ENCODE measurements at places on chromosomes 3 and 15.

GRCh38 chr3:62835554-62836236 is 39.5 kb downstream of the CADPS start:
- no peak for DNase-seq

DNA sequence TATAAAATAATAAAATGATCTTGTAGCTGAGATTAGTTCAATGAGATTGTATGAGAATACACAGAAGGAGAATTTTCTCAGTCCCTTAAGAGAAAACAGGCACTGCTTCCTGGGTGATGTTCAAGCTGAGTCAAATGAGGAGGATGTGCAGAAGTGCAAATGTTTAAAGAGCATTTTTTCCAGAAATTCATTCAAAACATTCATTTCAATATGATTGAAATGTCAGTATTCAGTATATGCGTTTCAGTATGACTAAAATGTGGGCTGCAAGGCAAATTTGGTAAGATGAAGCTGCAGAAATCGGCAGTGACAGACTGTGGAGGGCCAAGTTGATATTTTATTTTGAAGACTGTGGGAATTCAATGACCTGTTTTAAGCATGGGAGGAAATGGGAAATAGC is 19.3 kb upstream of the PYDC2 start:
- no peak for DNase-seq

- DNase-seq: no peak
Measured at GRCh38 chr3:152302521-152303021, 33.8 kb downstream of the MBNL1 start.

DNA sequence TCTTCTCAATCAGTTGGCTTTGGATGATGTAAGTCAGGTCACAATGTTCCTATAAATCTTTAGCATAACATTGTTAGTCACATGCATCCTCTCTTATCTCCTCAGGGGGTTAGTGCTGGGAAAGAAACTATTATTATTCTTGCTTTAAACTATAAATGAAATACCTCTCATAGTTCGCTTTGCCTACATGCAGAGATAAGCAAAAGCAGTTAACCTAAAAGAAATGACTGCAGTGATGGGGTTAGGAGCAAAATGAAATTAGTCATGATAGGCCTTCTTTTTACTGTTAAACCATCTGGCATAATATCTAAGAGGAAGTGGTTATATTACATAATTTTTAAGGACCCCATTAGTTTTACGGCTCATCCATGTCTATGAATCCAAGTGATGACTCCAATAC is 91.7 kb upstream of the IGSF10 start:
- no peak for DNase-seq

GRCh38 chr3:186502138-186502948 is 41.8 kb downstream of the CRYGS start:
- no peak for DNase-seq

- DNase-seq: no peak
Measured at GRCh38 chr3:167941234-167941995, 154.3 kb downstream of the GOLIM4 start.

DNA sequence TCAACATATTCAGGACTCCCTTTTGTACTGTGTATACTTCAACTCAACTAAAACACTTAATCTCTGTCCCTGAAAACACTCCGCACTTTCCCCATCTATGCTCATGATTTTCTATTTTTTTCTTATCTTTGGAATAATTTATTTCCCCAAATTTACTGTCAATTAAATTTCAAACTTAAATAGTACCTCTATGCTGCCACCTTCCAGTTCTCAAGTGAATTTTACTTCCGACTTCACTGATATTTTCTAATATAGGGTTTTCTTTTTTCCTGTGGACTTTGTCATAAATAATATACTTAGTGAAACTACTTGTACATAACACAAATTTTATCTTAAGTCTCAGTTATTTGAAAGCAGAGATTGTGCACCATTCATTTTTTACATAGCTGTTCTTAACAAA is 1303.3 kb downstream of the OTOL1 start:
- DNase-seq: no peak

GRCh38 chr3:97885931-97886824 is 64.4 kb downstream of the CRYBG3 start:
- no peak for DNase-seq

- no peak for DNase-seq
Measured at GRCh38 chr15:37789881-37790280, 144.6 kb upstream of the TMCO5A start.

DNA sequence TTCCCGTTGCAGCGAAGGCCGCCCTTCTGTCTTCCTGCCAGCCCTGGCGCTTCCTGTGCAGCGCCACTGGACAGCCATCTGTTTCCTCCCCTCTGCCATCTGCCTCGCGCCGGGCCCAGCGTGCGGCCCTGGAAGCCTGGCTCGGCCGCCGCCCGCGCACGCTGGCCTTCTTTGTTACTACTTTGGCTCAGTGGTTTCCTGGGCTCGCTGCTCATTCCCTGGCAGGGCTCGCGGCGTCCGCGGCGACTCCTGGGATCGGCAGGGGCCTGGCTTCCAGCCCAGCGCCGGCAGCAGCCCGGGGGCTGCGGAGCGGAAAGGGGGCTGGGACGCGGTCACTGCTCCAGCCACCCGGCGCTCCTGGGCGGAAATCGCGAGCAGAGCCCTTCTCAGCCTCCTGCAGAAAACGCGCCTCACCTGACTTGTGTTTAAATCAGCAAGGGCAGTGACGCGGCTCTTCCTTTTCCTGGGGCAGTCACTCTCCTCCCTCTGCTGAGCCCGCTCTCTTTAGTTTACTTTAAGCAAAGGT is 10.0 kb downstream of the CMTM7 start:
- peak; percentile 47 for DNase-seq

DNA sequence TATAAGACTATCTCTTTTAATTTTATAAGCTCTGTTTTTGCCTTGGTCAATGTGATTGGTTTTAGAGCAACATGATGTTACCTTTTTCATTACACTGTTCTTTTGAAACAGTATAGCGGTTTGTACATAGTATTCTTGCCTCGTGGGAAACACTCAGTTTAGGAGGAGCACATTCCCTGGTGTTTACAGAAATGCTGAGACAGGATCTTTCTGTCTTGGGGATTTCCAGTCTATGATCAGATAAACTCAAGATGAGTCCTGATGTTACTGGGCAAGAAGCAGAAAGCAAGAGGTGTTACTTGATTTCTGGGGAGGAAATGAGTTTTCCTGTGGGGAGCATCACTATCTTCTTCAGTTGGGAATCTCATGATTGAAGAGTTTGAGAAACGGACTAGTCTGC is 2.5 kb downstream of the TMEM266 start:
- DNase-seq: no peak

DNA sequence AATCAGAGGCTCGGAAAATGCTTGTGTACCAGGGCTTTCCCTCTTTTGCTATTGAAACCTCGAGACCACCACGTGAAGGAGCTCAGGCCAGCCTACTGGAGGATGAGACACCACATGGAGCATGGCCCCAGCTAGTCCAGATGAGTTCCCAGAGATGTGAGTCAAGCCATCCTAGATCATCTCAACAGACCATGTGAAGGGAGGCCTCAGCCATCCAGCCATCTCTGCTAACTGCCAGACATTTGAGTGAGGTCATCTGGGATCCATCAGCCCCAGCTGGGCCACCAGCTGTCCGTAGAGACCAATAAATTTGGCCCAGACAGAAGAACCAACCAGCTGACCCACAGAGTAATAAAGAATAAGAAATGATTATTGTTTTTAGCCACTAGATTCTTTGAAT is 62.8 kb upstream of the PROK2 start:
- DNase-seq: no peak

DNA sequence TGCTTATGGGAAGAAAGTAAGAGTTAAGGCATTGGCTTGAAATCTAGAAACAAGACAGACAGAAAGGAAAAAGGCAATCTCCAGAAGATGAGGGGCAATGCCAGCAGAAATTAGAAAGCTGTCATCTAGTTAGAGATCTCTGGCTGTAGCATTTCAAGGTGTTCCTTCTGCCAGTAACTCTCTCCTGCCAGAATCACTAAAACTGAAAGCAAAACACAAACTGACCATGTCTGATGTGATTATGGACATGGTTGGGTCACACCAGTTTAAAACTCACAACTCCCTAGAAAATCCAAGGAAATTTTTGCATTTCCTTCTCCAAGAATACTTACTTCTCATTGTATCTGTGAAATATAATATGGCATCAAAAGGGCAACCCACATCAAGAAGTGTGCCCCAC is 82.9 kb downstream of the LDHAL6B start:
- DNase-seq: no peak

GRCh38 chr3:195182470-195182795 is 88.5 kb downstream of the XXYLT1 start:
- DNase-seq: no peak

- no peak for DNase-seq
Measured at GRCh38 chr3:138914870-138915502, 32.0 kb downstream of the FOXL2 start.

DNA sequence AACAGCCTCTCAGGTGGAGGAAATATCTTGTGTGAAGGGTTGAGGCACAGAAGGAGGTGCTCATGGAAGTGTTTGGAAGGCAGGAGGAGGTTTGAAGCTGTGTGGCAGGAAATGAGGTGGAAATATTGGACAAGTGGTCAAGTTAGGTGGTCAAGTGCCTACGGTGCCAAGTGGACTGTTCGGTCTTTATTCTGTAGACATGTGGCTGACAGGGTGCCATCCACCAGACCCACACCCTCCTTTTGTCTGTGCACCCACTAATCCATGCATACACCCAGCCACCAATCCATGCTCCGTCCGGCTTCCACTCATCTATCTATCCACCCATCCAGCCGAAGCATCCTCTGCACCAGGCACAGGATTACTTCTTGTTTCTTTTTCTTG is 2.2 kb downstream of the SLC6A20 start:
- no peak for DNase-seq

GRCh38 chr15:40891810-40892446 is 2.3 kb upstream of the VPS18 start:
- DNase-seq: no peak

GRCh38 chr15:26632500-26632899 is 140.4 kb downstream of the GABRB3 start:
- DNase-seq: no peak

DNA sequence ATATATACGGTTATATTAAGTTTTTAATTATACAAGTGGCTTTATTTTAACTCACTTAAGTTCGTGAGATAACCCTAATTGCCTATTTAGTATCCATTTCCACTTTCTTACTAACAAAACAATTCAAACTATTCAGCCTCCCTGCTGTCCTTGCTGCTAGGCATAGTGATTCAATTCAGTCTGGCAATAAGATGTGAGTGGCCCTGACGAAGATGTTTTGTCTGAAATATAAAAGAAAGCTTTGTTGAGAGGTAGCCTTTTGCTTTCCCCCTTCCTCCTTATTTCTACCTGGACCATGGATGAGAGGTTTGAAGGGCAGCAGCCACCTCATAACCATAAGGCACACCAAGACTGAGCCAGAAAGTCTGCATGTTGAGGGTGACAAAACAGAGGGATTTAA is 89.3 kb upstream of the TRIM42 start:
- no peak for DNase-seq

DNA sequence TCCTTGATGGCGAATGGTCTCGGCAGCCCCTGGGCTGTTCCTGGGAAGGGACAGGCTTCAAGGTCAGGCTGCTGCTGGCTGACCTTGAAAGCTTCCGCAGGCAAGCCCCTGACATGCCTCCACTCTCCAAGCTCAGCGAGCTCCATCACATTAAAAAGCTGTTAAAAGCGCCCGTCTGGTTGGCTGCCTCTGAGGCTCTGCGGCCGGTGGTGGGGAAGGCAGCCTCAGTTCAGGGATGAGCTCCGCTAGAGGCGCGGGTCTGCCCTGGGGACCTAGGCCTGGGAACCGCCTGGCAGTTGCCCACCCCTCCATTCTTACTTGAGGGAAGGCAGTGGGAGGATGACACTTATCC is 103.8 kb downstream of the LINGO1 start:
- no peak for DNase-seq

- no peak for DNase-seq
Measured at GRCh38 chr15:79089331-79089889, 1.2 kb downstream of the RASGRF1 start.

DNA sequence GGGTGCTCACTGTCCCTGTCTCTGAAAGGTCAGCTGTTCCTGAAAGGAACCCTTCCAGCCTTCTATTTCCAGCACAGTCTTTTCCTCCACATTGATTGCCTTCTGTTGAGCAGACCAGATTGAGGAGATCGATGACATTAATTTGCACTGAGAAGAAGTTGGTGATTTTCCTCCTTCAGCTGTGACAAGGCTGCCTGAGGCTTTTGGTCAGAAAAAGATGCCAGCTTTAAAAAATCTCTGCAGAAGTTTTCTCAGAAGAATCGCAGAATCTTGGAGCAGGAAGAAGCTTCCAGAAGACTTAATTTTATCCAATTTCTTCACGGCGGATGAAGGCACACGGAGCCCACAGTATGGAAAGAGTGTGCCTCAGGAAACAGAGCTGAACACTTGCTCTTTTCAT is 112.8 kb downstream of the FAM43A start:
- DNase-seq: no peak

DNA sequence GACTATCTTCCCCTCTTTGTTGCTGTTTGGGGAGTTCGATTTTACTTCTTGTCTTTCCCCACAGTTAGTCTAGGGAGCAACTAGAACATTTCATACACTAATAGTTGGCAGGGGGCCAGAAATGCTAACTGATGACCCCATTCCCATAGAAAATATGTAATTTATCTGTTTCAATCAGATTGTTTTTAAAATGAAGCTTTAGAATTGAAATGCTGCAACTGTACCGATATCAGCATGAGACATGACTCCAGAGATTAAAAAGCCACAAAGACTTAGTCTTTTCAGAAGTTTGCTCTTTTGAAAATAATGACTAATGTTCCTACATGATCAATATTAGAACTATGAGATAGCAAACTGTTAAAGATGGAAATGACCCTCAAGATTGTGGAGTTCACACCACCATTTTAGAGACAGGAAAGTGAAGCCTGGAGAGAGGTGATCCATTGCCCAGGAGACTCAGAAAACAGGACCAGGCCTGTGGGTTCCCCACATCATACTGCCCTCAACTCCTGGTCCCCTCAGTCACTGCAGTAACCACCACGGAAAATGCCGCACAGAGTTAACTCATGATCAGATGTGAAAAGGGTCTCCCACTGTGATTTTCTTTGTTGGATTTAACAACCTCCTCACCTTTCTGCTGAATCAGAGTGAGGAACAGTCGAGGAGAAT is 130.3 kb downstream of the CHDH start:
- DNase-seq: no peak

- no peak for DNase-seq
Measured at GRCh38 chr3:67662733-67663132, 8.3 kb upstream of the SUCLG2 start.

DNA sequence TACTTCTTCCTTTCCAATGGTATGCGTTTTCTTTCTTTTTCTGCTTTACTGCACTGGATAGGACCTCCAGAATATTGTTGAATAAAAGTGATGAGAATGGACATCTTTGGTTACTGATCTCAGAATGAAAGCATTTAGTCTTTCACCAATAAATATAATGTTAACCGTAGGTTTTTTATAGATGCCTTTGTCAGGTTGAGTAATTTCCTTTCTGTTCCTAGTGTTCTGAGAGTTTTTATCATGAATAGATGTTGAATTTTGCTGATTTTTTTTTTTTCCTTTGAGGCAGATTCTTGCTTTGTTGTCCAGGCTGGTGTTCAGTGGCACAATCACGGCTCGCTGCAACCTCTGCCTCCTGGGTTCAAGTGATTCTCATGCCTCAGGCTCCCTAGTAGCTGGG is 158.4 kb downstream of the KLHL25 start:
- no peak for DNase-seq

Data from stimulated activated CD4-positive, alpha-beta T cell treated with anti-CD3 and anti-CD28 coated beads, Interleukin-15, amount 100 ng/mL, for 48 hours (primary cell).